Fibroblast of villous mesenchyme (primary cell): ENCODE measurements at places on chromosomes 7 and 10. TPM values are rescaled to one million over a fixed set of nuclear protein-coding genes. Genes with fewer than 3 reads are reported as not detected.

- DNase-seq, result peak; percentile 67
Measured at GRCh38 chr7:1926908-1927306, 256.8 kb downstream of the ELFN1 start.

DNA sequence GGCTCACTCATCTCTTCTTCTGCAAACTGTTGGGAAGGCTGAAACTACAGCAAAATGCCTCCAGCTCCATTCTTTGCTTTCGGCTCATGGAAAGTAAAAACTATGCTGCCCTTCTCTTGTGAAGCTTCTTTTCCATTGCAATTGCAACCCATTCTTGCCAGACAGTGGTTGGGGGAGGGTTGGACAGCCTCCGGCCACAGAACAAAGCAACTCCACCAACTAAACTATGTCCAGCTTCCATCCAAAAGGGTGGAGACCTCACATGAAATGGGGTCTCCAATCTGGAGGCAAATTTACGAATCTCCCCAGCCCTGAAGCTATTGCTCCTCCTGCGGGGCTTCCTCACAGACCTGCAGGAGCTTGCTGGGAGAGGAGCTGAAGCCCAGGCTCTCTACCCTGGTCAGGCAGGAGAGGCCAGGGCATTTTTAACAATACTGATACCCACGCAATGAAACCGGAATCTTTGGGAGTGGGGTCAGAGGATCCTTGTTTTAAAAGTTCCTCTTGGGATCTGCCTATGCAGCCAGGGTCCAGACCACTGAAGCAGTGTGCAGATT is 549 bp downstream of the GPNMB start:
- no peak for DNase-seq

The FGL2 gene
- total RNA-seq, result 0.86 and 0.97 TPM in 2 replicates

DNA sequence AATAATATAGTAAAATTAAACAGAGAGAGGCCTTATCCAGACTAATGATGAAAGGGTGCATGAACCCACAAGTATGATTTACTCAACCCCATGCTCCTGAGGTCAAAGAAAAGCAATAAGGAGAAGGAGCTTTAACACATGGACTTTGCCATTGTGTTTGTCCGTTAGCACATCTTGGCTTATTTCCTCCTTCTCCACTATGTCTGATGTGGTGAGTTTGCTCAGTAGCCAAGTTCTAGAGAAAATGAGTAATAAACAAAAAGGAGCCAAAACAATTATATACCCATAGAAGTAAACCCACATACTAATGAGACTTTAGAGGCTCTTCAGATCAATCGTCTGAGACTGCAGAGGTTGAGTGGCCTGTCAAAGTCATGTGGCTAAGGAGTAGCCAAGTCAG is 26.1 kb upstream of the ADD3 start:
- DNase-seq, result no peak

- no peak for DNase-seq
Measured at GRCh38 chr10:1655367-1655766, 82.0 kb downstream of the ADARB2 start.

DNA sequence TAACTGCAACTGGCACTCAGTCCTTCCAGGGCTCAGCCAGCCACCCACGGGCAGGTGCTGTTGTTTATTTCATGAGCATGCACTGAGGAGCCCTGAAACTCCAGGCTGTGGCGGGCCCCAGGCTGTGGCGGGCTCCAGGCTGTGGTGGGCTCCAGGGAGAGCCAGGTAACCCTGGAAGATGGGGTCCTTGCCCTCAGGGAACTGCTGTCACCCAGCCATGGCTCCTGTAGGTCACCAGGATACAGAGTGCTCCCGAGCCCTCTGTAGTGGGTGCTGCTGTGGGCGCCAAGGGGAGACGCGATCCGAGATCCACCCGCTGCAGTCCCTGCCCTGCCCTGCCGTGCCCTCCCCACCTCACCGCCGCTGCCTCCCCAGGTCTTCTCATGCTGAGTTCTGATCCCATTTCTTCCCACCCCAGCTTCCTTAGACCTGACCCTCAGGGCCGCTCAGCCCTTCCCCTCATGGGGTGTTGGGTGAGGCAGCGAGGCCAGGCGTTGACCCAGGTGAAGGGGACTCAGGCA is 29.6 kb downstream of the LRRC27 start:
- DNase-seq, result no peak

GRCh38 chr7:127557803-127558202 is 27.6 kb downstream of the GCC1 start:
- no peak for DNase-seq

DNA sequence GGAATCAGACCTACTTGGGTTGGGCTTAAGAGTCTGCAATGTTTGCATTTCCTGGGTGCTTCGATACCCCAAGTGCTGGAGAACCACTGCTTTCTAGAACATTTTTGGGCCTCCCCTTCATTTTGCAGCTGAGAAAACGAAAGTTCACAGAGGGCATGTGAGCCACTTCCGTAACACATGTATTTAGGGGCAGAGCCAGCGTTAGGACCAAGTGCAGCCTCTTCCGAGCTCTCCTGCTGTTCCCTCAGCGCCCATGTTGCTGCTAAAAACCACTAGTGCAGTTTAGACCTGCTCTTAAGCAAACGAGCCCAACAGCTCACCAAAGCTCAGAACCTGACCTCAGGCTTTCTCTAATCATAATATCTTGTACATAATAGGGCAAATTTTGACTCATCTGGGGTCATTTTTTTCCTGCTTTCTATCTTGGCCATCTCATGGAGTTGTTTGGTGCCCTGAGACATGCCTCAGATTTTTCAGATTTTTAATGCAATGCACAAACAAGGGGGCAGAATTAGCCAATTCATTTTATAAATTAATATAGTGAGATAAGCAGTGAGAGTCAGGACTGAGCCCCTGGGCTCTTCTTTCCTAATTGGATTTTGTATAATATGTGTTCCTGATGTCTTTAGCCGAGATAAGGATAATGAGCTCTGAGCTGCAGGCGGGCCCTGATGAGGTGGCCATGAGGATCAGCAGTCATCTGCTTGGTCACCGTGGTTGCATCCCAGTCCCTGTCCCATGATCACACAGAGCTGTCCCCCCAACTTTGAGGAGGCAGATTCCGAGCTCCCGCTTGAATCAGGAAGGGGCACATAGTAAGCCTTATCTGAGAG is 12.9 kb downstream of the BAG3 start:
- DNase-seq, result peak; percentile 76

GRCh38 chr10:72730479-72730878 is 38.5 kb downstream of the MCU start:
- DNase-seq, result peak; percentile 46

- no peak for DNase-seq
Measured at GRCh38 chr10:77618117-77618516, 19.5 kb downstream of the KCNMA1 start.

The AP5Z1 gene
- 40.2 and 59.6 TPM in 2 replicates for total RNA-seq

GRCh38 chr7:122628651-122629411 is 70.1 kb downstream of the RNF133 start:
- no peak for DNase-seq

DNA sequence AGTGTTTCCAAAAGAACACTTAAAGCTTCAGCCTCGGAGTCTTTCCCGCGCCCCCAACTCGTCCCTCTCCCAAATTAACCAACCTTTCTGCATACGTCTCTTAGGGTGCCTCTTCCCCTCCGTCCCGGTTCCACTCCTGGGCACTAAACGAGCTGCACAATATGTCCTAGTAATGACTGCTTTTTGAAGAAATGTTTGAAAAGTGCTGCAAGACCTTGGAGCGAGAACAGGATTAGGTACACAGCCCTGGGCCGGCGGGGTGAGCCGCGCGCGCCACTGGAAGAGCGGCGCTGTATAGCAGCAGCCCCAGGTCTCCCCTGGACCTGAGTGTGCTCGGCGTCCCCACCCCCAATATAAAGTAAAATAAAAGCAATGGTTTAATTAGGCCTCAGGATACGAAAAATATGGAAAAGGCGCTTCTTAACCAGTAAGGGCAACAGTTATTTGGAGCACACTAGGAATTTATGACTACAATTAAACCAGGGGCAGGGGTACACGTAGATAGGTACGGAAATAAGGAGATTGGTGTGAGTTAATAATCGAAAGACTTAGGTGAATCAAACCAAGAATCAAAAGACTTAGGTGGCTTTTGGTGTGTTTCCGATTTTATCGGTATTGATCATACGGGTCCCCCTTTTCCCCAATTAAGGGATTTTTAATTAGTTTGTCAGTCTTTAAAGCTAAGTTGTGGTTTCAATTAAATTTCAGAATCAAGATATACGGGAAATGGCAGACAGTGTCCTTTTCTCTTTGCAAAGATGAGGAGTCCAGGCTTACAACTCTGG is 1.9 kb downstream of the TET1 start:
- peak; percentile 52 for DNase-seq

DNA sequence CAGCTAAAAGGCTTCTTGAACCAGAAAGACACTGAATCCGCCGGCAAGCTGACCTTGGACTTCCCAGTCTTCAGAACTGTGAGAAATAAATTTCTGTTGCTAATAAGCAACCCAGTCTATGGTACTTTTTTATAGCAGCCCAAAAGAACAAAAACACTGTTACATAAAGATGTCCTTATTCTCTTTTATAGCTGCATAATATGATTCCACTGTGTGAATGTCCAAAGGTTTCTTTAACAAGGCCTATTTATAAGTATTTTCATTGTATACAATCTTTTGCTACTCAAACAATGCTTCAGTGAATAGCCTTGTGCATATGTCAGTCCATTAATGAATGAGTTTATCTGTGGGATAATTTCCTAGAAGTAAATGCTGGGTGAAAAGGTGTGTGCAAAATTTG is 190.8 kb upstream of the INHBA start:
- DNase-seq, result no peak

DNA sequence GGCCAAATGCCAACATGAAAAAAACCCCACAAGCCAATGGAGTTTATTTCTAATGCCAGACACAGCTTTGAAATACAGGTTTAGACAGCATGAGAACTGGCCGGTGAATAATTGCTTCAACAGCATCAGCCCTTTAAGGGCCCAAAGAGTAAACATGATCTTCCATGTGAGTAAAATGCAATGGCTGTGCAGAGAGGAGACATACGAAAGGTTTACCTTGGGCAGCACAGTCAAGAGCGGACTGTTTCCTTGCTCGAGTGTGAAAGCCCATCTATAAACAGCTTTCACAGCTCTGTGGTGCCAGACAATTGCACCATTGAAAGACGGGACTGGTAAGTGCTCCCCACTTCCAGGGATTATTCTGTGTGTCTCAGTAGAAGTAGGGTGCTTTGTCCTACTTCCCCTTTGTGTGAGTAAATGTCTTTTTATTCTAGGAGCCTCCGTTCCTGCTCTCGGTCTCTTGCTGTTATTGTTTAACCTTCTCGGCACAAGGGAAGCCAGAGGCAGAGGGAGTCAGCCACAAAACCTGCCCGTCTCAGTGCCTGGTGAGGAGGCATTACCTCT is 77.8 kb upstream of the KAT6B start:
- DNase-seq, result no peak

The SCD gene
- total RNA-seq, result 819 and 937 TPM in 2 replicates

DNA sequence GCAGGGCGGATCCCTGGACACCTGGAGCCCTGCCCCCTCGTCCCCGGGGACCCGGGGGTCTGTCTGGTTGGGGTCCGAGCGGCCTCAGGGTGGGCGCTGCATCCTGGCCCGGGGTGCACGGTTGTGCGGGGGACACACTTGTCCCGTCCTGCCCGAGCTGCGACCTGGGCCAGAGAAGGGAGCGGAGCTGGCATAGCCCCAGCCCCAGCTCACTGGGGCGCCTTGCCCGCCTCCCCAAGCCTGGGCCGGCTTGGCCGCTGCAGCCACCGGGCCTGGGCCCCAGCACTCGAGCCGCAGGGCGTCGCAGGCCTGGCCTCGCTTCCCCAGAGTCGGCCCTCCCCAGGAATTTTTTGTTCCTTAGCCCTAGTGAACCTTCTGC is 54.5 kb downstream of the GLRX3 start:
- no peak for DNase-seq

DNA sequence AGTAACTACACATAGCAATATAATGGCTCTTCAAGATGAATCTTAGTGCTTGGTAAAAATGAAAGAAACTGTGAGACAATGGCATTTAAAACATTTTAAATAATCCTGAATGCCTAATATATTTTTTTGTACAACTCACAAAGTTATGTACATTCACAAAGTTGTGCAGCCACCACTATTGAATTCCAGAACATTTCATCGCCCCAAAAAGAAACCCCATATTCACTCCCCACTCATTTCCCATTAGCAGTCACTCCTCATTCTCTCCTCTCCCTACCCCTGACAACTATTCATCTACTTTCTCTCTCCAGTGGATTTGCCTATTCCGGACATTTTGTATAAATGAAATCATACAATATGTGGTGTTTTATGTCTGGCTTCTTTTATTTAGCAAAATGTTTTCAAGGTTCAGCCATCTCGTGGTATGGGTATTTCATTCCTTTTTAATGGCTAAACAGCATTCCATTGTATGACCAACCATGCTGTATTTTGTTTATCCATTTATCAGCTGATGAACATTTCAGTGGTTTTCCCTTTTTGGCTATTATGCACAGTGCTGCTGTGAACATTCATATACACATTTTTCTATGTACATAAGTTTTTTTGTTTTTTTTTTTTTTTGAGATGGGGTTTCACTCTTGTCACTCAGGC is 34.7 kb downstream of the ENTPD7 start:
- peak; percentile 78 for DNase-seq

- no peak for DNase-seq
Measured at GRCh38 chr10:124643330-124644009, 100.7 kb downstream of the FAM53B start.

The LAMB4 gene
- under 0.01 and 0.64 TPM in 2 replicates for total RNA-seq

DNA sequence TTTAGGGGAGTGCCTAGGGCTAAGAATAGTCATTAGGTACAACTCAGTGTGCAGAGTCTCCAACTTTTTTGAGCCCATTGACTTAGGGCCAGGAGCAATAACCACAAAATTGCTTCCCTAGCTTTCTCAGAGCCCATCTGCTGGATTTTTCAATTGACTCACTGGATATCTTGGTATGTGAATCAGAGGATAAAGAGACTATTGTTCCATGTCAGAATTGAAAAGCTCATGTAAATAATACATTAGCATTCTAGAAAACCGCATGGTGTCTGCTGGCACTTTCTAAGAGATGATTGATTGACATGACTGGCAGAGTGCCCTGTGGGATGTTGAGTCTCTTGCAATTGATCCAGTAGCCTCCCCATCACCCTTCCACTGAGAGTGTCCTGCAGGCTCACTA is 246.2 kb downstream of the CCDC7 start:
- DNase-seq, result no peak
